ENCODE measurements at places on chromosomes 7 and 10.

DNA sequence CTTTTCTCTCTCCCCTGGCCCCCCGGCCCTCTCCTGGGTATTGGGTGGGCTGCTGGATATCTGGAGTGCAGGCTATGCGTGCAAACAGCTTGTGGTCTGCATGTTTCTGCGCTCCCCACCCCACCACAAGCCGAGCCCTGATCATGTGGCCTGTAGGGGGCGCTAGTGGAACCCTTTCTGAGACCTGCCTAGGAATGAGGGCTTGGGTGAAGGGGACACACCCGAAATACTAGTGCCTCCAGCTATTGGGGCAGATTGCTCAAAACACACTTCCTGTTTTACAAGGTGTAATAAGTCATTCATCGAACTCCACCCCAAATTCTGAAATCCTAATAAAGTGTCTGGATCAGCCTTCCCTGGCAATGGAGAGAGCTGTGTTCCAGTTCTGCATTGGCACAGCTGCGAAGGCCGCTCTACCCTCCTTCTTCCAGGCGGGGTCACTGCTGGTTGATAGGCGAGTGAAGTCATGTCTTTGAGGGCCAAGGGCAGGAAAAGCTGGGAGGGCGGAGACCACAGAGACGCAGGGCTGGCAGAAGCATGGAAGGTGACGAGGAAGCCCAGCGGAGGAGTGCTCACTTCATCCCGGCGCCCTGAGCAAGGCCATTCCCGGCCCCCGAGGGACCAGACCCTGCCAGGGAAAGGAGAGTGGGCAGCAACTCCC is 19.8 kb upstream of the PRRT4 start:
- DNase-seq = peak; percentile 65

DNA sequence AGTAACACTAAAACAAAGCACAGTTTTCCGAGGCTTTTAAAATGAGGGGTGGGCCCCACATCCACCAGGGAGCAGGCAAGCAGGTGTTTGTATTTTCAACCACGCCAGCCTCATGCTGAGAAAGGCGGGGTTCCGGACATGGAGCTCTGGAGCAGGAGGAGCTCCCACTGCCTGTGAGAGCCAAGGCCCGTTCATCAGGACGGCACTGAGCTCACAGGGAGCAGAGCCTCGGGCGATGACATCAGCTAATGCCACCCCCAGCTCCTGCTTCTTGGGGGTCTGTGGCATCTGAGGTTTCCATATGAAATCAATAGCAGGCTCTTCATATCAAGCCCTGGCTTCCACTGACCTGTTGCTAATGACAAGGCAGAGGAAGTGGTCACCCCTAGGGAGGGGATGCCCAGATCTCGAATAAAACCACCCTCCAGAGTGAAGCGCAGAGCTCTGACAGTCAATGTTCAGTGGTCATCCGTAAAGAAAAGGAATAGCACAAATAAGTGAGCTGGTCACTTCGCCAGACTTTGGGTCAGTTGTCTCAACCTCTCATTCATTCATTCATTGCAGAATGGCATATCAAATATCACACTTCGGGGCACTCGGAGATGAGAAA is 89.1 kb downstream of the TNS3 start:
- DNase-seq = no peak

- DNase-seq = no peak
Observed at GRCh38 chr7:151683615-151684407, 164.1 kb upstream of the RHEB start.

DNA sequence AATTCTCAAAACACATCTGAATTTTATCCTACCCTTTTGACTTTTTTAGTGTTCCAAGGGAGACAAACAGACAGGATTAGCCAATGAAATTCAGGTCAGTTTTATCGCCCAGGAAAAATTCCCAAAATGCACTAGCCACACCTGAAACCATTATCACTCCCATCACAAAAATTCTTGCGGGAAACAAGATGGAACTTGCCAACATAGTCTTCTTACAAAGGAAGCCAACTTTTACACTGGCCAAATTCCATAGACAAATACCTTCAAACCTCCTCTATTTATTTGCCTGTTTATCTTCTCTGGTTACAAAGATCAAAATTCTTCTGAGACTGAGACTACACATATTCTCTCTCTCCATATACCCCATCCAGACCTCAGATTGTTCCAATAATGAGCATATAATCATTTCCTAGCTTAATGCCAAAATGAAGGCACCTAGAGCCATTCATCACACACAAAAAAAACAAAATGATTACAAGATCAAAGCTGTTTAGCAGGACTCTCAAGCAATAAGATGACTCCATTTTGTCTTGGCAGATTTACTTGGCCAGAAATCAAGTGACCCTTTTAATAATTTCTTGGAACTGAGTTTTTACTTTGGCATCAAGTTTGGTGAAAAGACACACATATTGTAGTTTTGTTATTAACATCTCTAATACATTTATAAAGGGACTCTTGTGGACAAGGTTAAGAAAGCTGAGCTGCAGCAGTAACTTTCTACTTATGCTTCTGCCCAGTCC is 30.2 kb downstream of the MET start:
- no peak for DNase-seq

GRCh38 chr10:114349522-114350215 is 54.6 kb downstream of the AFAP1L2 start:
- DNase-seq = no peak

DNA sequence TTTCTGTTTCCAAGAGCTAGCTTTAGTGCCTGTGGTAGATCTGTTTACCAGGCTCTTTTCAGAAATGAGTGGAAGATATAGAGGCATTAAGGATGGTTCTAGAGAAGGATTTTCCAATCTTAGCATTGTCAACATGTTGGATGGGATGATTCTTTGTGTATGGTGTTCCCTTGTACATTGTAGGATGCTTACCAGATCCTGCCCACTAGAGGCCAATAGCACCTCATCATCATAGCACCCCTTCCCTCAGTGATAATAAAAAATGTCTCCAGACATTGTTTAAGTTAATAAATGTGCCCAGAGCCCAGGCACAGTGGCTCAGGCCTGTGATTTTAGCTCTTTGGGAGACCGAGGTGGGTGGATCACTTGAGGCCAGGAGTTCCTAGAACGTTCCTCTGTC is 121.2 kb downstream of the ANKRD30A start:
- DNase-seq = no peak

GRCh38 chr10:80786322-80786721 is 248.6 kb downstream of the SH2D4B start:
- DNase-seq = no peak

DNA sequence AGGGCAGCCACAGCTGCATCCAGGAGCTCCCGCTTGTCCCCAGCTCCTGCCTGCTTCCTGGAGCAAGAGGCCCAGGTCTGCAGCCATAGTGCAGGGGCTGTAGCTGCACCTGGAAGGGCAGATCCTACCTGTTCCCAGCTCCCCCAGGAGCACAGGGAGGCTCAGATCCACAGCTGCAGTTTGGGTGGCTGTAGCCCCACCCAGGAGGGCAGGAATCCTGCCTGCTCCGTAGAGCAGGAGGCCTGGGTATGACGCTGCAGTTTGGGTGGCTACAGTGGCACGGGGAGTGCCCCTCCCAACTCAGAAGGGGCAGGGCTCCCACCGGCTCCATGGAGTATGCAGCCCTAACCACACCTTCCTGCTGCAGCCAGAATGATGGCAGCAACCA is 26.7 kb upstream of the CDCA7L start:
- peak; percentile 76 for DNase-seq

- DNase-seq = no peak
Observed at GRCh38 chr10:96376483-96376882, 17.7 kb upstream of the OPALIN start.

DNA sequence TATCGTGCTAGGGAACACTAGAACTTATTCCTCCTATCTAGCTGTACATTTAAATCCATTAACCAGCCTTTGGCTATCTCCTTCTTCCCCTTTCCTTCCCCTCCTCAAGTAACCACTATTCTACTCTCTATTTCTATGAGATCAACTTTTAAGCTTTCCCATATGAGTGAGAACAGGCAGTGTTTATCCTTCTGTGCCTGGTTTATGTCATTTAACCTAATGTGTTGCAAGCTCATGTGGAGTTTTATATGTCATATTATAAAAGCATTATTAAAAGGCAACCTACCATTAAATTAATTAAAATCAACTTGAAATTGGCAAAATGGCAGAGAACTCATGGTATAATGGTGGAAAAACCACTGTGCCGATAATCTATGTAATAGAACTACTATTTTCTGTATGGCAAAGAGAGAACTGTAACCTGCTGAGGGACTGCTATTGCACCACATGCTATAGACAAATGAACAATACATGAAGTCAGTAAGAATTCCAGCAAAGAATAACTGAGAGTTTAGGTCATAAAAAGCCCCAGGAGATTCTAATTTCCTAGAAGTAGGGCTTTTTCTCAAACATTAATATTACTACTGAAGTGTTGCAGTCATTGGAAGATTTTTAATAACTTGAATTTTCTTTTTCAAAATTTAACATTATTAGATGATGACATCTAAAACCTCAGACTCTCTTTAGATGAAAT is 81.8 kb downstream of the LRRN3 start:
- DNase-seq = no peak

DNA sequence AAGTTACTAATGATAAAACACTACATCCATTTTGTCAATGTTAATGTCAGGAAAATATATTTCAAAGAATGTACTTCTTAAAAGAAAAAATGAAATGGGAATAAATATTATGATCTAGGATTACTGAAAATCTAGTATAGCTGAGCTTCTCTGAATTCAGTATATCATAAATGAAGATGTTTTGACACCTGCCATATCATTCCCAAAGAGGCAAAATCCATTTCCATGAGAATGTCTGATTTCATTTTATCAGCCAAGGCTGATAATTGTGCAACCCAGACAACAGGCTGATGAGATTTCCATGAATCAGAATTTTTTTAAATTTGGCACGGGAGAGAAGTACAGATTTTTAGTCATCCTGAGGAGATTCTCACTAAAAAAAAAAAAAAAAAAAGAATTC is 32.5 kb downstream of the ZFAND4 start:
- DNase-seq = no peak

DNA sequence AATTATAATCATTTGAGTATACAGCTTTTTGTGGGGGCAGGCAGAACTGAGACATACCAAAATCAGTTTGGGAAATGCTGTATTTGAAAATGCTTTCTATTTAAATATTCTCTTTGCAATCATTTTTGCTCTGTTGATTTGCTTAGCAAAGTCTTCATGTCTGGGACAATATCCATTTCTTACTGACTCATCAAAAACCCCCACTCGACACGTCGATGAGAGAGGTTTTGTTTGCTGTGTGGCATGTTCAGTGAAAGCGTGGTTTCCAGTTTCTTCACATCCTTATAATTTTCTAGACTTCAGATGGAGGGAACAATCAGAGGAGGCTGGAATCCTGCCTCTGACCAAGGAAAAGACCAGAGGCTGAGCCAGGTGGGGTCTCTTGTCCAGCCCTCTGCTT is 28.9 kb downstream of the HTRA1 start:
- DNase-seq = no peak

- no peak for DNase-seq
Observed at GRCh38 chr7:27349621-27350020, 107.0 kb downstream of the EVX1 start.

DNA sequence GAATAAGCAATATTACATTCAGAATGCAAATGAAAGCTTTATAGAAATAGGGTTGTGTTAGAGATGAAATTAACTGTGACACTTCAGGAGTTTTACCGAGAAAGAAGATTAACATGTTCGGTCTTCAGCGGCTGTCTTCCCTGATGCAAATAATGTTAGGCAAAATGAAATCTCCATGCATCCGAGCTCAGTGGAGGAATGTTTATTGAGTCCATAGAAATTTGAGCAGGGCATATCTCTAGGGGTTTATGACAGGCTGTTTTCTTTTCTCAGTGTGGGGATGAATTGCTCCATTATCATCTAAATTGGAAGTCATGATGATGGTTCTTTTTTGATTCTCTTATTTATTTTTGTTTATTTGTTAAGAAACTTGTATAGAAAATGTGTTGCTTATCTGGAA is 31.7 kb downstream of the DYNC1I1 start:
- DNase-seq = no peak

DNA sequence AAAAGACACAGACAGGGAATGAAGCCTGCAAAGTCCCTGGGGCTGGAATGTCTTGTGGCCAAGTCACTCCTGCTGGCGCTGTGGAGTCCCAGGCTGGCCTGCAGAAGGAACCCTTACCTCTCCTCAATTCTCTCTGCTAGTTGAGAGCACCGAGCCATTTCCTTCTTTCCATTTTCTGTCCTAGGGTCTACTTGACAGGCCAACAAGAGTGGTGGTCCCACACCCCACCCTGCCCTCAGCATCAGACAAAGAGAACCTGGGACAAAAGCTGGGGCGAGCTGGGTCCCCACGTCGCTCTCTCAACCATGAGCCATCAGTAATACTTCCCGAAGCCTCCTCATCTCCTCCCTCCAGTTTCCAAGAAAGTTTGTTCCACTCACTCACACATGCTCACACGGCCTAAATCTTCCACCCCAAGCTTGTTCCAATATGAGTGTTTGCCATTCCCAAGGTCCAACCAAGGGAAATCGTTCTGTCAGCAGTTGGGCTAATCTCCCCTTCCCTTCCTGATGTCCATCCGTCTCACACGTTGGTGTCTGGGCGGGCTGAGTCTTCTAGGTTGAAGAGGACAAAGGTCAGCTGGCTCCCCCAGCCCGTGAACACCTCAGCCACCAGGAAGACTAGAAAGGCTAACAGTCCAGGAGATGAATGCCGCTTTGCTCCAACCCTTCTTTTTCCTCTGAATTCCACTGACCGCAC is 44.3 kb downstream of the CLEC2L start:
- no peak for DNase-seq

GRCh38 chr10:3213208-3213607 is 40.6 kb upstream of the PITRM1 start:
- no peak for DNase-seq

DNA sequence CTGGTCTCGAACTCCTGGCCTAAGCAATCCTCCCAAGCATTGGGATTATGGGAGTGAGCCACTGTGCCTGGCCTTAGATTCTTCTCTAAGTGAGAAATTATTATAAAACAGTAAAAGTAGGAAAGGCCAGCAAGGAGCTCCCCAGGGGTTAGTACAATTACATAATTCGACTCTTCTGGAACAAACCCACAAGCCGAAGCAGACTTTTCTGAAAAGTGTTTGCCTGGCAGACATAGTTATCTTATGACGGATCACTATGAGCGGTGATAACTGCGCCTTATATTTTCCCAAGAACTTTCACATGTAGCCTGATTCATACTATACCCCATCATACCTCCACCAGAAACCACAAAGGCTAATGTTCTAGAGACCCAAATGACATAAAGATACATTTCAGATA is 30.2 kb upstream of the SH3PXD2A start:
- DNase-seq = no peak

DNA sequence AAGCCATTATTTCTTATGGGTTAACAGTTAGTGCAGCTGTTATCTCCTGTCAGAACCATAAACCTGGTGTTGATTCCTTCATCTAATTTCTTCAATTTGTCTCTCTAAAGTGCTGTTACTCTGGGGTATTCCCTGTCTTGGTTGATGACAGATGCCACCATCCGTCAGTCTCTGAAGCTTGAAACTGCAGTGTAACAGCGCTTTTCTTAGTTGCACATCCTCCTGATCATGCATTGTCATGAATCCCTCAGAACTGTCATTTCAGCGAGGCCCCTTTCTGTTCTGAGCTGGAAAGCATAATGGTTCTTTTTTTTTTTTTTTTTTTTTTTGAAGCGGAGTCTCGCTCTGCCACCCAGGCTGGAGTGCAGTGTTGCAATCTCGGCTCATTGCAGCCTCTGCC is 193.9 kb downstream of the SDK1 start:
- no peak for DNase-seq
